Aorta (tissue), 5 donors: ENCODE measurements at places on chromosomes 1 and 21. TPM values are rescaled to one million over a fixed set of nuclear protein-coding genes. Genes with fewer than 3 reads are reported as not detected.
A peak's percentile ranks its signal among the peaks of the same experiment; 100 is the strongest.

GRCh38 chr1:20466273-20466672, 19.7 kb downstream of the CAMK2N1 start:
- no peak for DNase-seq

- DNase-seq = no peak
These were observed 25.3 kb upstream of the PIK3CD start for GRCh38 chr1:9626201-9626608.

DNA sequence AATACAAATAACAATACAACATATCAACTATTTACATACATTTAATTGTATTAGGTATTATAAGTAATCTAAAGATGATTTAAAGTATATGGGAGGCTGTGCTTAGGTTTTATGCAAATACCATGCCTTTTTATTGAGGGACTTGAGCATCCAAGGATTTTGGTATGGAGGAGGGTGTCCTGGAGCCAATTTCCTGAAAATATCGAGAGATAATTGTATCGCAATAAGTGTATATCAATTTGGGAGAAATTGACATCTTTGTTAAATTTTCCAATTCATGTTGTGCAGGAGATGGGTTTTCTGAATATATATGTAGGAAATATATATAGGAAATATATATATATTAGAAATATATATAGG, 63.5 kb downstream of the ATP1A1 start:
- DNase-seq = no peak

- DNase-seq = no peak
These were observed 224.1 kb downstream of the SLC45A1 start for GRCh38 chr1:8541961-8542521.

DNA sequence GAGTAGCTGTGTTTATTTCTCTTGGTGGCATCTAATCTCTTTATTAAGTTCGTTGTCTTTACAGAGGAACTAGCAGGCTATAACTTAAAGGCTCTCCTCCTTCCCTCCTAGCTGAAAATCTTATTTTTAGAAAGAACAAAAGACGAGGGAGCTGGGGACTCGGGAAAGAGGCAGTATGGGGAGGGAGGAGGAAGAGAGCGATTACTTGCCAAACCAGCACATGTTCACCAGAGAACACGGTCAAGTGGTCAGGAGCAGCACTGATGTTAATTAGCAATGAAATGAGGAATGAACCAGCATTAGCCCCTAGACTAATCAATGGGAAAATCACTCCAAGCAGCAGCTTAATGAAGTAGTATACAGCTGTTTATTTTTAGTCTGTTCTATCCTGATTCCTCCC, 171.3 kb upstream of the ESRRG start:
- no peak for DNase-seq

- DNase-seq = no peak
These were observed 78.1 kb downstream of the KCNJ15 start for GRCh38 chr21:38334866-38335265.

Gene FCMR
- 3.3 TPM for total RNA-seq

DNA sequence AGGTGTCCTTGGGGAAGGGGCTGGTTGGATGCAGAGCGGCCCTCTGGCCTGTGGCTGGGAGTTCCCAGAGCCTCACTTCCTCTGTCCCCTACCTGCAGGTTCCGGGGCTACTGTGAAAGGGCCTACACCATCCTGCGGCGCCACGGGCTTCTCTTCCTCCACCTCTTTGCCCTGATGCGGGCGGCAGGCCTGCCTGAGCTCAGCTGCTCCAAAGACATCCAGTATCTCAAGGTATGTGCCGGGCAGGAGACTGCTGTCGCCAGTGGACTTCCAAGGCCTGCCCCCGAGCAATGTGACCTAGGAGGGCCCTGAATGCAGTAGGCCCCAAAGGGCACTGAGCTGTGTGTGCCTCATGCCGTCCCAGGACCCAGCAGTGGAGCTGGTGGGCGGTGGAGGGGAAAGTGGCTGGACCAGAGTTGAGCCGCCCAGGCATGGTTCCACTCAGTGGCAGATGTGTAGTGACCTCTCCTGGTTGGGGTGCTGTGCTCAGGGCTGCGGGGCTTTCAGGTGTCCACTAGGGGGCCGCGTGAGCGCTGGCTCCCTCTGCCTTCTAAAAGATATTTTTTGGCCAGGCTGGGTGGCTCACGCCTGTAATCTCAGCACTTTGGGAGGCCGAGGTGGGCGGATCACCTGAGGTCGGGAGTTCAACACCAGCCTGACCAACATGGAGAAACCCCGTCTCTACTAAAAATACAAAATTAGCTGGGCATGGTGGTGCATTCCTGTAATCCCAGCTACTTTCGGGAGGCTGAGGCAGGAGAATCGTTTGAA, 73.4 kb downstream of the PIK3CD start:
- no peak for DNase-seq

- no peak for DNase-seq
These were observed 50.5 kb downstream of the SIK1 start for GRCh38 chr21:43376478-43376882.

DNA sequence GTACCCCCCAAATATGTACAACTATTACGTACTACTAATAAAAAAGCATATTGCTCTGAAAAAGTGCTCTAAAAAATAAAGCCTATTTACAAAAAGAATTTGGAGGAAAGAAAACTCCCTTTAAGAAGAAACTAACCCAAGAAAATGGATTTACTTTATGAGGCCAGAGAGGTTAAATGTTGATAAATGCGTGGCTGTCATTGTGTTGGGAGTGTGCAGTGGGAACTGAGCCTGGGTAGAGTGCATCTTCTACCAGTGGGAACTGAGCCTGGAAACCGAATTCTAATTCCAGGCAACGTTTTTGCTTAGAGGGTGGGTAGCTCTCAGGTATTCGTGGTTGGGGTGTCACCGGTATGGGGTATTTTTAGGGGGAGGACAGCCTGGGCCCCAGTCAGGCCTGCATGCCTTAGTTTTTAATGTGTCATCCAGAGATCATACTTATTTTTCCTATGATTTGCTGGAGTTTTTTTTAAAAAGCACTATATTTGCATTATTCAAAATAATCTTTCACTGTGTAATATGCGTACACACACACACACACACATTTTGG, 24.1 kb upstream of the RNF187 start:
- no peak for DNase-seq

- peak; percentile 87 for DNase-seq
These were observed 1.6 kb upstream of the AJAP1 start for GRCh38 chr1:4652631-4653327.

DNA sequence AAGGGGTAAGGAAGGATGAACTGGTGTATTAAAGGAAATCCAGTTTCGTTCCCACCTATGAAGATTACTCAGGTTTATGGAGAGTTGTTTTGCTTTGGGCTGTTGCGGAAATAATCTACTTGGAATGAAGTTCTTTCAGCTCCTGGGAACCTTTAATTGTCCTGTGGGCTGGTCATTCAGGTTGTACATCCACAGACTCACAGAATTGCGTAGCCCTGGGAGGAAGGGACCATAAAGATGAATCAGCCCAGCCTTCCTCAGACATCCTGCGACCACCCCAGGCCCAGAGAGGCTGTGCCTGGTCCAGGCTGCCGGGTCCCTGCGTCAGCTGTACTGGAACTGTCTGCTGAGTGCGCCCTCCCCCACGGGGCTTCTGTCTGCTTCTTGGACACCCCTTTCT, 72.7 kb downstream of the GALNT2 start:
- DNase-seq = no peak

GRCh38 chr1:96079581-96079980, 642.0 kb upstream of the PTBP2 start:
- DNase-seq = no peak

DNA sequence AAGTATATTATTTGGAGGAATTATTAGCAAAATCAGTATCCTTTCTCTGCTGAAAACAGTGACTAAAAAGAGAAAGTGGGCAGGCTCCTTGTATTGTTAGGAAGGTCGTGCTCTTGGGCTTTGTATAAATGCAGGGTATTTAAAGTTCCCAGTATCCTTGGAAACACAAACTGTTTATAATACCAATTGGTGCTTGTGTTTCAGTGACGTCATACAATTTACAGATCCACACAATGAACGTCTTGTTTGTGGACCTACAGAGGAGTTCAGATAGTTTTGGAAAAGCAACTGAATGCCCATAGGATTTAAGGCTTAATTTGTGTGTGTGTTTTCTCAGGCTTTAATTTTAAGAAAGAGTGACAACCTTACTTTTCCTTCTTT, 168.2 kb downstream of the RASAL2 start:
- DNase-seq = no peak

DNA sequence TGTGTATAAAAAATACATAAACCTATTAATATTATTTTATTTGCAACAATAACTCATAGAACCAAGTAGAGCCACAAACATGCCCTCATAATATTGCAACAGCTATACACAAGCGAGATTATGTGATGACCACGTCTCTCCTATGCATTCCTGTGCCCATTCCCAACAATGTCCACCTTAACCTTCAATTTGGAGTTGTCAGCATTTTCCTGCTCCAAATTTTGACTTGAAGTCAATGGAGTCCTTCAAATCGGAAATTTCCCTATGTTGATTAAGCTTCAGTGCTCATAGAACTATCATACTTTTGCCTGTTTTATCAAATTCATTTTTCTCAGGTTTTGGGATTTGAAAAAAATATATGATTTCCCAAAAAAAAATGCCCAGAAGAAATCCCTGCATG, 27.4 kb upstream of the FAM20B start:
- no peak for DNase-seq

DNA sequence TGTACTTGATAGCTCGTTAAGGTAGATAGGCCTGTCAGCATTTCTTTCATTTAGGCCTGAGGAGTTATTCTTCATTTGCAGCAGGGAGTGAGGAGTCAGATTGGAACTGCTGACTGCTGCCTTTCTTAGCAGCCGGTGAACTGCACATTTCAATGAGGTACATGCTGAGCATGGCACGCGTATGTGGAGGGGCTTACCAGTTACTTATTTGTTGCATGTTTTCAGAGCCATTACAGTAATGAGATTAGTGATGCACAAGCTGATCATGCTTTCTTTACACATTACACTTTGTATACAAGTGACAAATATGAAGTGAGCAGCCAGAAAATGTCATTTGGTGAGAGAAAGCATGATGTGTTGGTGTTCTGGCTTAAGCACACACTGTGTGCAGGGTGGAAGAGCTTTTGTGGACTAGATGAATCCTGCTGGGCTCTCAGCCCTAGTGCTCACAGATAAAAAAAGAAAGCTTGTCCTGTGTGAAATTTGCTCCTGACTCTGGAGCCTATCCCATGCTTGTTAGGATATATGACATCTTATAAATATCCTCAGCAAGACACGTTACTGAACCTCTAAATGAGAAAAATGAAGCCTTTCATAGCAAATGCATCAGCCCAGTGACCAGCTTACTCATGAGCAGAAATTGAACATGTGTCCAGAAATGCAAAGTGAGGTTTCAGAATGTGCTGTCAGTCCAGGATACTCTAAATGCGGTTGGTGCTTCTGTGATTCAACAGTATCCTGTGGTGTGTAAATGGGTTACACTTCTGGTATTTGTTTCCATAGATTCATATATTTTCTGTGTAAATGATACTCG, 574.7 kb upstream of the ADGRL2 start:
- no peak for DNase-seq

GRCh38 chr1:37358992-37359391, 115.4 kb upstream of the ZC3H12A start:
- DNase-seq = no peak

GRCh38 chr1:42422737-42423136, 33.1 kb downstream of the ZMYND12 start:
- DNase-seq = no peak

Gene CCDC27
- total RNA-seq = not detected

Gene LORICRIN
- not detected for total RNA-seq

DNA sequence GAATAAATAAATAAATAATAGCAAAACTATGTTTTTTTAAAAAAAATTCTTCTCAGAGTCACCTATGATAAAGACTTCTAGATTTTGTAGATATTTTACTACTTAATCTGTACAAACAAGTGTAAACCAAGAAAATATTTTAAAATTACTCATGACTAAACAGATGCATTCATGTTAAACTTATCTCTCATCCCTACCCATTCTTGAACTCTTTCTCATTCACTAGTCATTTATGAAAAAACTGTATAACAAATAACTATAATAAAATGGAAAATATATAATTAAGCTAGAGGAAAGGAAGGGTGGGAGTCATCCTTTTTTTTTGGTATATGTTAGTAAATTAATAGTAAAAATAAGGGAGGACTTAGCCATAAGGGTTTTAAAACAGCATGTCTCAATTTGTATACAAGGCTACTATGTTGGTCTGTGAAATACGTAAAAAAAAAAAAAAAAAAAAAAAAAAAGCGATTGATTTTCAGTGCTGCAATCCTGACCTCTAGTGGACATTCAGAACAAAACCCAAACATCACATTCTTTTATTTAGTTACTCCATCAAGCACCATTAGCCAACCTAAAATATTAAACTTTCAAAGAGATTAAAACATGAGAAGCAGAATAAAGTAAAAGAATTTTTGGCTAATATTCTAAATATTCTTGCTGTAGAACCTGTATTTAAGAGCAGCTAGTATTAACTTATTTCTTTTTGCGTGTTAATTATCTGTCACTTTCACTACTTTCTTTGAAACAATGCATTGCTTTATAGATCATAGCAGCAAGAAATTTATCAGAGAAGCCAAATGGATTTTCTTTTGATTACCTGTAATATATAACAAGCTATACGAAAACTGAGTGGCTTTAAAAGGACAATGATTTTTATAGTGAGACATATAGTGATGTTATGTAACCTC, 255.8 kb upstream of the CACYBP start:
- no peak for DNase-seq

DNA sequence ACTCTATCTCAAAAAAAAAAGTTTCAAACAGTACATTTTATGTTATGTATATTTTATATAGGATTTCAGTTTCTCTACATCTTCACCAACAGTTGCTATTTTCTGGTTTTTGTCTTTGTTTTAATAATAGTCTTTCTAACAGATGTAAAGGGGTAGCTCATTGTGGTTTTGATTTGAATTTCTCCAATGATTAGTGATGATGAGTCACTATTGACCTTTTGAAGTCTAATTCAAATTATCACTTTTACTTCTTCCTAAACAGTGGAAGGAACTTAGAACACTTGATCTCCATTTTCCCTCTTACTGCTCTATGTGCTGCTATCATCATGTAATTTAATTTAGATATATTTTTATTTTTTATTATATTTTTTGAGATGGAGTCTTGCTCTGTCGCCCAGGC, 31.7 kb upstream of the SHCBP1L start:
- DNase-seq = no peak
